ENCODE measurements at places on chromosomes 1 and 21.

GRCh38 chr1:53410100-53410541 lies 49.1 kb upstream of the DMRTB1 start:
- DNase-seq = peak; percentile 34

GRCh38 chr1:156371553-156372264 lies 2.7 kb downstream of the RHBG start:
- no peak for DNase-seq

- DNase-seq = no peak
Measured at GRCh38 chr1:58818976-58819375, 35.1 kb upstream of the JUN start.

DNA sequence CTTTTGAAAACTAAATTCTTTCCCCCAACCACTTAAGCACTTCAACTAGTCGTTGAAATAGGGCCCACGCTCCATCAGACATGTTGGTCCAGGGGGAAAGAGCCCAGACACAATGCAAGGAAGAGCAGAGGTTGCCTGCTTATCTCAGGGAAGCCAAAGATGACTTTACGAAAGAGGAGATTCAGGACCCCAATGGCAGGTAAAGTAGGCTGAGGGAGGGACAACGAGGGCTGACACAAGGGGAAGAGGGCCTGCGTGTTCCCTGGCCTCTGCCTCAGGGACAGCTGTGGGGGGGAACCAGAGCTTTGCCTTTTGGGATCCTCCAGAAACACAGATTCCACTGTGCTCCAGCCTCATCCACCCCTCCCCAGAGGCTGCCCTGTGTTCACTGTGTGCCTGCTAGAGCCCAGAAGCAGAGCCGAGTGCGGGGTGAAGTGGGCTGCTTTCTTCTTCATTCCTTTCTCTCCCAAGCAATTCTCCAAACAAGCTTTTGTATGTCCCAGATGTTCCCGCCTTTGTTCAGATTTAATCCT lies 135.5 kb upstream of the GRIK3 start:
- no peak for DNase-seq

GRCh38 chr21:37550157-37550556 lies 183.6 kb downstream of the DYRK1A start:
- no peak for DNase-seq

DNA sequence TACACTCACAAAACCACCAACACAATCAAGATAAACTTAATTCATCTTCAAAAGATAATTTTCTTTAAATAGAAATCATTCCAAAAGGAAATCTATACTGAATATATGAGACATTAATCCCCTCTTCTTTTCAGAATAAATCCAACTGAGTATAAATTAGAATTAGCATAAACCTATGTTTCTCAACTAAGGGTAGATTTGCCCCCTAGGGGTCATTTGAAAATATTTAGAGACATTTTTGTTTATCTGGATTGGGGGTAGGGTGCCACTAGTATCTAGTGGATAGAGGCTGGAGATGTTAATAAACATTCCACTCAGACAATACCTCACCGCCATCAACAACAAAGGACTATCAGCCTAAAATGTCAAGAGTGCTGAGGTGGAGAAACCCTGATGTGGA lies 6.5 kb upstream of the TNFSF4 start:
- no peak for DNase-seq

DNA sequence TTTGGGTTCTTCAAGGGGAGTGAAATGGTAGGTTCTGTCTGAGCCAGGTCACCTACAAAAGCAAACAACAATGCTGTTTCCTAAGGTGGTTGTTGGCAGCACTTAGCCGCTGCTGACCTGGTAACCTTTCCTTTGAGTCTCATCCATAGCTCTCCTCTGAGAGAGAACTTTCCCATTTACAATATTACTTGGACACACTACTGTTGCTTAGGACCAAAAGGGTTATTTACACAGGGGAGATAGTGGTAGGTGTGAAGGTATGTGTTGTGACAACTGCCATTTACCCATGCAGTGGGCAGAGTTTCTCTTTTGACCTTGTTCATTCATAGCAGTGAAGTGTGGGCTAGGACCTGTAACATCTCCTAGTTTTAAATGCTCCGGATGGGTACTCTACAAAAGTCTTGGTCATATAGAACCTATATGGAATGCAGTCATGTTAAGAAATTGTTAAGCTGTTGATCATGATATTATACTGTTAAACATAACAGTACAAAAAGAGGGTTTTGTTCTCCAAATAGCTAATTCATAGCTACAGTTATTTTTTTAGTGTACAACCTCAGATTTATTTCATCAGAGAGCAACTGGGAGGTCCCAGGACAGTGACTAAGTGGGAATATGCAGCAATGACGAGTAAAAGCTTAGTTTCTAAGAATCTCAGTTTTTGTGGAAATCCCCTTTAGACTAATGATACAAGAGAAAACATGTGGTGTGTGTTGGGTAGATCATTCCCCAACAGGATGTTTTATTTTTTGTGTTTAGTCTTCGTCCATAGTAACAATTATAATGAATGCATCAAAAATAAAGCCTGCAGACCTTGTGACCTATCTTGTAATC lies 219.7 kb downstream of the NFIA start:
- no peak for DNase-seq

DNA sequence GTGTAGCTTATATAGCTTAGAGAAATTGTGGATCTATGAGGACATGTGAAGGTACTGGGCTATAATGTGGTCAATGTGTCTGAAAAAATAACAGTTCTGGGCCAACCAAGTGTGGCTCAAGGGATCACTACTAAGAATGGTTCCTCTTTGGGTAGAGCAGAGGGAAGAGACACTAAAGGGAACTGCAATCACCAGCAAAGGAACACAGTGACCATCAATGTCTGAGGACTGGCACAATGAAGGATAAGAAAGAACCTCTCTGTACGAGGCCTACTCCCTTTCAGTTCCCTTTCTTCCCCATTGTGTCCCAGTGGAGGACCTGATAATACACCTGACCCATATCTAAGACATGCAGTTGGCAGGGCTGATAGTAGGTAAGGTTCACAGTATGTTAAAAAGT lies 89.9 kb upstream of the JAK1 start:
- no peak for DNase-seq

- no peak for DNase-seq
Measured at GRCh38 chr1:88523854-88524528, 160.1 kb upstream of the PKN2 start.

GRCh38 chr1:54985556-54985955 lies 5.1 kb downstream of the TMEM61 start:
- no peak for DNase-seq

DNA sequence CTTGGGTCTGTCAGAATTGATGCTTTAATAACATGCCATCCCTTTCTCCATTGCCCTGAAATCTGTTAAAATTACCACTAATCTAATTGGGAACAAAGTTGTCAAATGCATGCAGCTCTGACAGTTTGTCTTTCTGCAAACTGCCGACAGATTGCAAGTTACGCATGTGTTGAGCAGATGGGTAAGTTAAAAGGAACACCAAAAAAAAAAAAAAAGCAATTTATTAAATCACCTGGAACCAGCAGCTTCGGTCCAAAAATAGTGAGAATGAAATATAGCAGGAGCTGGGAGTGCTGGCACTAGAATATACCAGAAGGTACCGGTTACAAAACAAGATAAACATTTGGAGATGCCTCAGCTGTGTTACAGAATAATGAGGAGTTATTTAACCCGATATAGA lies 149.6 kb upstream of the C1orf87 start:
- no peak for DNase-seq

DNA sequence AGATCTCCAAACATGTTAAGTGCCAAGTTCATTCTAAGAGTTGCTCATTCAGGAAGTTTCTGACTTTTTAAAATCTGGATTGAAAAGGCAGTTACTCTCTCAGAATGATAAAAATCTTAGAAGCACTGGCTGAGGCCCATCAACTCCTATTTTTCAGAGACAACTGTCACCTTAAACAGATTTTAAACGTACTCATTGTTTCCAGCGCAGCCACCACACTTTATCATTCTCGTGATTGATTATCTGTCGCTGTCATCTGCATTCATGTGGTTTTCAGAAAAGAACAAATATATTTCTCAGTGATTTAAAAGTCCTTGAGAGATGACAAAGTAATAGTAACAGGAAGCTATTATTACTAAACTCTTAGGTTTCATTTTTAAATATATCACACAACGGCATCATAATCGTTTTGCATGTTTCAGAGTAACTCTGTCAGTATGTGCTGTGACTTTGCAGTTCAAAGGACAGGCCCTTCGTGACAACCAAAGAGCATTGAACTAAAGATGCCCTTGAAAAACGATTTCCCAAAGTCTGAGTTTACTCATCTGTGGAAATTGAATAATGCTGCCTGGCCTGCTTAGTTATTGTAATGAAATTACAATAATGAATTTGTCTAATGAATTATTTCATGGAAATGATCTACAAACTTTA lies 14.9 kb upstream of the KCNK1 start:
- DNase-seq = no peak

- DNase-seq = no peak
Measured at GRCh38 chr21:33309778-33310177, 15.0 kb upstream of the IFNAR1 start.

DNA sequence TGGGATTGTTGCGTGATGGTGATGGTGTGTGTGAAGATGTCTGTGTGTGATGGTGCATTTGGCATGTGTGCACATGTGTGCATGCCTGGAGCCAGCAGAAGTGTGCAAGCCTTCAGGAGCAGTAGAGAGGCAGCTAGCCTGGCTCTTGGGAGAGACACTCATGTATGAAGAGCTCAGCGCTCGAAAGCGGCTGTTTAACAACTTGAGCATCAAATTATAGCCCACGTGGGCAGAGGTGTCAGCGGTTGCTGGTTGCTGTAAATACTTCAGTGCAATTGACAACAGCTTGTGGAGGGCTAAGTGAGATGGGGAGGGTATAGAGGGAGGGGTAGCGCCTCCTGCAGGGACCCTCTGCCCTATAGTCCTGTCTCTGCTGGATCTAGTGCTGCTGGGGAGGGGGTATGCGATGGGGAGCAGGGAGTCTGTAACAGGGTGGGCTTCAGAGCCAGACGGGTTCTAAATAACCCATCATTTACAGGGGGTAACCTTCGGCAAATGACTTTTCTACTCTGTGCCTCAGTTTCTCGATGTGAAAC lies 21.5 kb downstream of the FOXD2 start:
- DNase-seq = no peak

DNA sequence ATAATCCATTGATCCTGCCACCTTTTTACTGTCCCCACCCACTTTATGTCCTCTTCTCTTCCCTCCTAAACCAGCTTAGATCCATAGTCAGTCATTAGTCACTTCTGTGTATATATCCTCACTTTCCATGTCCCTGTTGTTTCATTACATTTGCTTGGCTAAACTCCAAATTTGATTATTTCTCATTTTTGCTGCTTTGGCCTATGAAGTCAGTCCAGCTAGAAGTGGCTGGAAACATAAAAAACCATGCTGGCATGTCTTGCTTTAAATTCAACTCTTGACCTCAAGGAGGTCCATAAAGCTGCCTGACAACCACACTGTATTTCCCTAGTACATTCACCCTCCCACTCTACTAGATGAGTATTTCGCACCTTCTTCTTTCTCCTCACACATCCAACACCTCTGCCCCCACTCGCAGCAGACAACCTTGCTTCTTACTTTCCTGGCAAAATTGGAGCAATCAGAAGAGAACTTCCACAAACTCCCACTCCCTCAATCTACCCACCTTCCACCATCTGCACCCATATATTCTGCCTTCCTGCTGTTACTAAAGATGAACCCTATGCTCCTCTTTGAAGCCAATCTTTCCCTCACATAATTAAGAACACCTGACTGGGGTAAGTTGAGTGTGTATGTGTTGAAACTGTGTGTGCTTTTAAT lies 72.1 kb downstream of the ZNF648 start:
- DNase-seq = no peak

DNA sequence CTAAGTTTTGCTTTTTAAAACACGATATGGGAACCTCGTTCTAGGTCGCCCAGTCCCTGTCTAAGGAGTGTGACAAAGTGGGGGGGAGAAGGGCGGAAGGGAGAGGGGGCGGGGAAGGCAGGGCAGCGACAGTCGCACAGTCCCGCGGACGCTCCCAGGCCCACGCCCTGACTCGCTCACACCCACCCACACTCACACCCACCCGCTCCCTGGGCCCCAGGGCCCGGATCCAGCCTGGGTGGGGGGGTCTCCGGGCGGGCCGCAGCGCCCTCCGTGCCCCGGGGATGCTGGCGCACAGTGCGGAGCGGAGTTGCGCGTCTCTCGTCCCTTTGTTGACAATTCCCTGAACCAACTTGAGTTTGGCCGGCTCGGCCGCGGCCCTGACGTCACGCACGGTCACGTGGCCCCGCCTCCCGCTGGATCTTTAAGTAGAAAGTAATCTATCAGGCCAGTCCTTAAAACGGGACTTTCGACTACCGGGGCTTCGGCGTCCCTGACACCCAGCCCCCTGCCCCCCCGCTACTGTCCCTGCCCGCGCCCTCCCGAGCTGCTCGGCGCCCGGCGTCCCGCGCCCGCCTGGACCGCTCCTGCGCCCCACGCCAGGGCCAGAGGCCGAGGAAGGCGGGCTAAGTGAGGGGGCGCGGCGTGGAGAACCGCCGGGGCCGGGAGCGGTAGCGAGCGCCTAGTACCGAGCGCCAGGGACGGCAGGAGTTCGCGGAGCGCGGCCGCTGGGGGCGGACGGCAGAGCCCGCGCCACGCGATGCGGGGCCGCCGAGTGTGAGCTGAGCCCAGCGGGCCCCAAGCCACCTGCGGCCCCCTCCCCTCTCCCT lies at the start of gene FOXD3:
Gene FOXD3 (plus strand): TSS at position 454 of the 830 bp plus-strand sequence. CDS start 492 bp downstream, outside the sequence.
- no peak for DNase-seq

DNA sequence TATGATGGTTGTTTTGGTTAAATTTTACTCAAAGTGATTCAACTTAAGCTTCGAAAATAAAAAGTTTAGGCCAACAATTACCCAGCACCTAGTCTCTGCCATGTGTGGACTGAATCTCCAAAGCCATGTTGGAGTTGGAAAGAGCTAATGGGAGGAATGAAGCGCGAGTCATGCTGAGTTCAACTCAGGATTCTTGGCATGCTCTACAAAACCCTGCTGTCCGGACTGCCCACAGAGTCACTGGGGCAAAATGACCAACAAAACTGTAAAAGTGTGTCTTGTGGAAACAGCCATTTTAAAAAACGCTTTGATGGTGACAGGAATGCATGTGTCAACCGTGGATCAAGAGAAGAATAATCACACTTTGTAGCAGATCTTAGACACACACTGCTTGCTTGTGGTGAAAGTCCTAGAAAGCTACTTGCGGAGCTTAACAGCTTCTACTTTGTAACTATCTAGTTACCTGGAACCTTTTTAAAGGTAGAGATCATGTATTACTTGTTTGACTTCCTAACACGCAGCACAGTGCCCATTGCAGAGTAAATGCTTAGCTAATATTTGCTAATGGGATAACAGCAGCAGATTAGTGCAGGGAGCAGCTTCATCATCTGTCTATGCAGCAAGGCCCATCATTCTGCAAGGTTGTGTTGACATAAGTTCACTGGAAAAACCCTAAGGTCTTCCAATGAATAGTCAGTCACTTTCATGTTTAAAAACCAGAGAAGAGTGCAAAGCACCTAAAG lies 7.0 kb upstream of the GBP6 start:
- no peak for DNase-seq

GRCh38 chr1:2408859-2409276 lies 3.5 kb downstream of the PEX10 start:
- no peak for DNase-seq
